Activated CD8-positive, alpha-beta memory T cell treated with anti-CD3 and anti-CD28 coated beads for 1 hour (primary cell): ENCODE measurements at places on chromosomes 16 and 17.

DNA sequence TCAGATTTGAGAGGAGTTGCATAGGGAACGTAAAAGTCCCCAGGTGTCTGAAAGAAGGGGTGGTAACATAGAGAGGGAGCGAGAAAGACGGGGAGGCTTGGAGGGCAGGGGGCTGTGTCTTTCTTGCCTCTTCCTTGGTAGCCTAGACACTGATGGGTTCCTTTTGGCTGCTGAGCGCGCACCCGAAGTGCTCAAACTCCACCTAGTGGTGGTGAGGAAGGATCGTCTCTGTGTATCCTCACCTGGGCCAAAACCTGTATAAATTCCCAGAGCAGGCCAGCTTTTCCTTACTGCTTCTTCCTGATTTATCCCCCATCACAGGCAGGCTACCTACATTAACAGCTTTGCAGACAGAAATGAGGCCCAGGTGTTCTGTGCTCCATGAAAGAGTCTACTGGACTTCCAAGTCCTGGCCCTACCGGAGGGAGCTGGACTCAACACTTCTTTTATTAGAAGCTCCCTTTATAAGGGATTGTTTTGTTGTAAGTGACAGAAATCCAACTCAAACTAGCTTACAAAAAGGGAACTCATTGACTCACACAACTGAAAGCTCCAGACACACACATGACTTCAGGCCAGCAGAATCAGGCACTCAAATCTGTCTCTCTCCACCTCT lies 5.5 kb upstream of the SLC25A35 start:
- peak; percentile 24 for DNase-seq

- DNase-seq: no peak
These were observed 647 bp downstream of the PRSS8 start for GRCh38 chr16:31134625-31135534.

GRCh38 chr16:24652209-24652712 lies 77.2 kb upstream of the TNRC6A start:
- no peak for DNase-seq

DNA sequence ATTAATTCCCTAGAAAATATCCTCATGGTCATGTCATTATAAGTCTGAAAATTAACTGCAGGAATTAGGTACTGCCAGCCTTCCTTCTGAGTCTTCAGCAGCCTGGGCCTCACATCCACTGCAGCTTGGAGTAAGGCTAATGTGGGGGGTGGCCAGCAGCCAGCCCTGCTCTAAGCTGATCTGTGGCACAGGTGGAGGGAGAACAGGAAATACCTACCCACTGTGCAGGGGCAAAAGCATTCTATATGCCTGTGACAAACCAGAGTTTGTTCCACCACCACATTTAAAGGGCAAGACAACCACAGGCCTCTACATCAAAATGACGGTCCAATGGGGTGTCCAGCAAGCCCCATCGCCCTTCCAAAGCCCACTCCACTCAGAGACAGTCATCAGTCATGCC lies 9.4 kb downstream of the NPRL3 start:
- DNase-seq: no peak

DNA sequence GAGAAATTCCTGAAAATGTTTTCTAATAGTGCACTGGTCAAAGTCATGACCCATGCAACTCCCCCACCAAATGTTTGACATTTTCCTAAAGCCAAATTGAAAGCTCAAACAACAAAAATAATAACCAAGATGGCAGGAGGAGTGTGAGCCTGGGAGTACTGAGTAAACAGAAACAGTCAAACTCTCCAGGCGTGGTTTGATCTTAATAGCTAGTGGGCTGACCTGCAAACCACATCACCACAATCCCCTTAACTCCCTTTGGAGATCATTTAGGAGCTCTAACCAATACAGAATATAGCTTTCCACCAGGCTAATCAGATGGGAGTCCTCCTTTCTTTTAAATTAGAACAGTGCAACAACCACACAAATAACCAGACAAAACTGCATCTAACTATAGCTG lies 19.2 kb upstream of the MEIOC start:
- no peak for DNase-seq

- DNase-seq: no peak
These were observed 148.7 kb upstream of the HS3ST2 start for GRCh38 chr16:22665048-22665797.

DNA sequence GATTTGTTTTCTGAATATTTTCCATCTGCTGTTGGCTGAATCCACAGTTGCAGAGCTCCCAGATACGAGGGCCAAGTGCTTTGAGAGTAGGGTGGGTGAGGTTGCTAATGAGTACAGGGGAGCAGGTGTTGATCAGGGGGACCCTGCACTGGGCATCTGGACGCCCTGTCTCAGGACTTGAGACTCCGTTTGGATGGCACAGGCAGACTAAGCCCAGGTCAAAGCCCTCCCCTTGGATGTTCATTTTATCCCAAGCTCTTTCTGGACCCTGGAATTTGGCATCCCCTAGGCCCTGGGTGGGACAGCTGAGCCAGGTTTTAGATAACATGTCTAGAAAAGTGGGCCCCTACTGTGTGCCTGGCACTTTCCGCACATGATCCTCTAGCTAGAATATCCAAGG lies 12.1 kb downstream of the USP6 start:
- DNase-seq: no peak

GRCh38 chr17:15944759-15945526 lies at the start of gene ADORA2B:
TSS of gene ADORA2B (plus strand) at chr17:15945130. CDS start at chr17:15945249, 119 bp downstream.
- no peak for DNase-seq

GRCh38 chr16:67430977-67431774 lies at the start of gene HSD11B2:
TSS of gene HSD11B2 (plus strand) at chr16:67431121. CDS start at chr16:67431249, 128 bp downstream.
- no peak for DNase-seq

GRCh38 chr17:28347261-28347891 lies 10.0 kb downstream of the POLDIP2 start:
- DNase-seq: no peak

GRCh38 chr17:28105501-28105900 lies 63.0 kb downstream of the NLK start:
- DNase-seq: no peak

DNA sequence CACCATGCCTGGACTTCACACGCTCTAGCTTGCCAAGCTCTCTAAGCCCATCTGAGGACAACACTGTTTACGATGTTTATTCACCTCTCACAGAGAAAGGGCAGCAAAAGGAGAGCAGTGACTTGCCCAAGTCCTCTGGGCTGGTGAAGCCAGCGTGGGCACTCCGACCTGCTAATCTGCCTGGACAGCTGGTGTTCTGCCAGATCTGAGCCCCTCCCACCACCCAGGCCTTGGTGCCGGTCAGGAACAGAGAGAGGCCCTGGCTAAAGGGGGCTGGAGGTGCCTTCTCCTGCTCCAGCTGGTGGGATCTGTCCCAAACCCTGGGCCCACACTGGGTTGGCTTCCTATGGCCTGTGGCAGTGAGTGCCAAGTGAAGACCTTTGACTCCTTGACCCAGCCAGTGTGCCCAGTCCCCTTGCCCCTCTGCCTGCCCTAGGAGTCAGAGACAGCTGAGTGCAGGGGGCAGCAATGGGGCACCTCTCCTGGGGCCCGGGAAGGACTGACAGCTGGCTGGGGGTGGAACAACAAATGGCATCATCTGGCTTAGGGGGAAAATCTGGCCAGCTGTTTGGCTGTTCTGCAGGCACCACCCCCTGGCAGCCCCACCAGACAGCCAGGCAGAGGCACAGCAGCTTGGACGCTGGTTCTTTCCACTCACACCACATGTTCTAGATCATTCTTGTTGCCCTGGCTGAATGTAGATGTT lies 1.8 kb upstream of the SLC4A1 start:
- no peak for DNase-seq

- no peak for DNase-seq
These were observed 41.3 kb downstream of the ERCC4 start for GRCh38 chr16:13961099-13961811.

DNA sequence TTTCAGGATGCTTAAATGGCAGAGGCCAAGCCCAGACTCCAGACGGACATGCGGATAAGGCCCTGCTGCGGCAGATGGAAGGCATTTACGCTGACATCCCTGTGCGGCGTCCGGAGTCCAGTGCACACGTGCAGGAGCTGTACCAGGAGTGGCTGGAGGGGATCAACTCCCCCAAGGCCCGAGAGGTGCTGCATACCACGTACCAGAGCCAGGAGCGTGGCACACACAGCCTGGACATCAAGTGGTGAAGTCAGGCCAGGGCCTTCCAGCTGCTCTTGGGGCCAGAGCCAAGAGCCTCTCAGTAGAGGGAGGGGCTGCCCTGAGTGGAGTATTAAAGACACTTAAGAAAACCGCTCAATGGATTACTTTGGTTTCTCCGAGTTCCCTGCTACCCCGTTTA lies 29.4 kb downstream of the NARF start:
- DNase-seq: no peak

- no peak for DNase-seq
These were observed 336.4 kb downstream of the GRIN2A start for GRCh38 chr16:9845661-9846361.

DNA sequence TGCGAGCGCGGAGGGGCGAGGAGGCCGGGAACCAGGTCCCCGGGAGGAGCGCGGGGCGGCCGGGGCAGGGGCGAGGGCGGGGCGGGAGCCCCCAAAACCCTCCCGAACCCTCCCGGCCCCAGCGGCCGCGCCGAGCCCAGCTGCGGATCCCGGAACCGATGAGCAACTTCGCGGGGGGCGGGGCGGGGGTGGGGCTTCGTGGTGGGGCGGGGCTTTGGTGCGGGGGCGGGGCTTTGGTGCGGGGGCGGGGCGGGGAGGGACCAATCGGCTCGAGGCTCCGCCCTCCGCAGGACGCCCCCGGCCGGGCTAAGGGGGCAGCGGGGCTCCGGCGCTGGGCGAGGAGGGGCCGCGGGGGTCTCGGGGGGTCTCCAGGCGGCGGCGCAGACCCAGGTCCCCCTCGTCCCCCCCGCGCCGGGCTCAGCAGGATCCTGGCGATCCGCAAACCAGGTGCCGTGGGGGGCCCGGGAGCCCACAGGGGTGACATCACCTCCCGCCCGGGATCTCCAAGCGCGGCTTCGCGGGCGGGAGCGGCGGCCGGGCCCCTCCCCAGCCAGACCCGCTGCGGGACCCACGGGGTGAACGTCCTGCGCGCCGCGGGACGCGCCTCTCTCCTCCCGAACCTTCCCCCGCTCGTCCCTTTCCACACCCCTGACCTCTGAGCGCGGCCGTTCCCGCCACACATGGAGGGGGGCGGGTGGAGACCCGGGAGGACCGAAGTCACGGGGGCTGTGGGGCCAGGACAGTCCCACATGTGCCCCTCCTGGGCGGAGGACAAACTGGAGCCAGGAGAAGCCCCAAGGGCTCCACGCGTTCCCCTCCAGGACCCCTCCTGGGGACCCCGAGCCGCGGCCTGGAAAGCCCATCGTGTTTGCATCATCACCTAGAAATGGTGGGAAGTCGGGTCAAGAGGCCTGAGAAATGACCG lies at the start of gene ABR:
Gene ABR, minus strand, starts transcription at position 164 of the 925 bp plus-strand sequence. CDS start 254 bp downstream, outside the sequence.
- peak; percentile 49 for DNase-seq

DNA sequence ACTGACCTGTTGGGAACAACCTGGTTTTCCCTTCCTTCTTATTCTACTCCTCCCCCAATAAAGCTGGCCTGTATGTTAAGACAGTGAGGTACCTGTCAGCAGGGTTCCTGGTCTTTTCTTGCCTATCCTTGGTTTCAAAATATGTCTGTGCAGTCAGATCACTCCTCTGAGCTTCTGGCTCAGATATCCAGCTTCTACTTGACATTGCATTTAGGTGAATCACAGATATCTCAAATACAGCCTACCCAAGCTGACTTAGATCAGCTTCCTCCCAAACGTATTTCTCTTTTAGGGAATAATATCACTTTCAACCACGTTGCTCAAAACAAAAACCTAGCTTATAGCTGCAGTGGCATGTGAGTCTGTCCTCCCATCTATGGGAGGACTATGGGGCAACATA lies 48.7 kb downstream of the TEX14 start:
- DNase-seq: no peak

- no peak for DNase-seq
These were observed 15.3 kb downstream of the SGCA start for GRCh38 chr17:50181144-50181543.

GRCh38 chr16:617855-618254 lies 12.9 kb upstream of the WFIKKN1 start:
- no peak for DNase-seq

- no peak for DNase-seq
These were observed 86.4 kb downstream of the FOXL1 start for GRCh38 chr16:86664522-86665318.

- no peak for DNase-seq
These were observed 12.5 kb upstream of the NKD1 start for GRCh38 chr16:50535506-50536257.

DNA sequence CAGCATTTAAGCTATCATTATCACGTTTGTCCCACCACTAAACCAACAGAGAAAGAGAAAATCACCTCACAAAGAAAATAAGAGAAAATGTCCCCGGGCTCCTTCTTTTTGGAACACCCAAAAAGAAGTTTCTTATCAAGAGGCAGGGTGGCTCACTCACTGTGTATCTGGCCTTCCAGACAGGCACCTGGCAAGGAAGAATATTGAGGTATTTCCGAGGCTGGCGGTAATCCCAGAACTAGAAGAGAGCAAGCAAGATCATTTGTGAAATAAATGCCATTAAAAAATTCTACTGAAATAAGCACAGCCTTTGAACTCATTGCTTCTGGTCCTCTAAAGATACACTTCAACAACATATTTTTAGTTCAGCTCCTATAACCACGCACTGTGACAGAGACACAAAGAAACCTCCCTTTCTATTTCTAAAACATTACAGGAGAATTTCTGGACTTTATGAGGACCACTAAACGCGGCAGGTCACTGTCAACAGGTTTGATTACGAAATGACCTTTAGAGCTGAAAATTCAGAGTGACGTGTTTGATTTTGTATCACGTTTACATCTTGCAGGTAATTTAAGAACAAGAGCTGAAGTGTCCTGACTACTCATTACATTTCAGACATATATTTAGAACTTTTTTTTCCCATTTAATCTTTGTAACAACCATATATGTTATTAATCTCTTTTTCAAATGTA lies 61.0 kb downstream of the WDR59 start:
- no peak for DNase-seq

DNA sequence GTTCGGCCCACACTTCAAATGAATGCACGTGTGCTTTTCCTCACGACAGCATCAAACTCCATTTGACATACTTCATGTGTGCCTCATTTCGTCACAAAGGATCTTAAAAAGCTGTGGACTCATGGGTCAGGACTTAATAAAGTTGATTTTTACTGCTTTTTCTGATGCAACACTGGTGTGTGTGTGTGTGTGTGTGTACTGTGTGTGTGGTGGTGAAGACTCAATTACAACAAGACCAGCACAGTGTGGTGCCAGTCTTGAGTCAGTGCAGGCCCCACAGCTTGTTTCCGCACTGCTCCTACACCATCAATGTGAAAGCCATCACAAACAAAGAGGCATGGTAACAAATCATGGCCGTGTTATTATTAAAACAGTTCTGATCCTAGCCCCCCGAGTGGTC lies 17.7 kb downstream of the CDIP1 start:
- DNase-seq: no peak

GRCh38 chr16:75322740-75323139 lies 71.3 kb upstream of the BCAR1 start:
- DNase-seq: no peak

- no peak for DNase-seq
These were observed 81.5 kb downstream of the MYO1D start for GRCh38 chr17:32795339-32795979.

- no peak for DNase-seq
These were observed 2.7 kb upstream of the ZNF594 start for GRCh38 chr17:5194346-5194745.
